ENCODE measurements at places on chromosomes 6 and 20.
A peak's percentile ranks its signal among the peaks of the same experiment; 100 is the strongest.

DNA sequence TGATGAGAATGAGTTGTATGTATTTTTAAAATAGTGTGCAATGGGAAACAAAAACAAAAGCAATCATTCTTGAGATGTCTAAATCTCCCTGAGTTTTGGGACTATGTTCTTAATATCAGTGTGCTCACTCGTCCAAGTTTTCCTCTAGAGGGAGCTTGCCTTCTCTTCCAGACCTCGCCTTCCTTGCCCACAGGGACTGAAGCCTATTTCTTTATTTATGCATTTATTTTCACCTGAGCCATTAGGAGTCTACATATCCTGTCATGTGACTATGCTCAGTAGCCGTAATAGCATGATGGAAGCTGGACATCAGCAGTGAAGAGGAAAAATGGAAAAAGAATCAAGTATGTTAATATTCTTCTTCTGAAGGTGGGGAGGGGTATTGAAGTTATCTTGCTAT, 131.2 kb downstream of the SH3BGRL2 start:
- peak; percentile 4 for DNase-seq

DNA sequence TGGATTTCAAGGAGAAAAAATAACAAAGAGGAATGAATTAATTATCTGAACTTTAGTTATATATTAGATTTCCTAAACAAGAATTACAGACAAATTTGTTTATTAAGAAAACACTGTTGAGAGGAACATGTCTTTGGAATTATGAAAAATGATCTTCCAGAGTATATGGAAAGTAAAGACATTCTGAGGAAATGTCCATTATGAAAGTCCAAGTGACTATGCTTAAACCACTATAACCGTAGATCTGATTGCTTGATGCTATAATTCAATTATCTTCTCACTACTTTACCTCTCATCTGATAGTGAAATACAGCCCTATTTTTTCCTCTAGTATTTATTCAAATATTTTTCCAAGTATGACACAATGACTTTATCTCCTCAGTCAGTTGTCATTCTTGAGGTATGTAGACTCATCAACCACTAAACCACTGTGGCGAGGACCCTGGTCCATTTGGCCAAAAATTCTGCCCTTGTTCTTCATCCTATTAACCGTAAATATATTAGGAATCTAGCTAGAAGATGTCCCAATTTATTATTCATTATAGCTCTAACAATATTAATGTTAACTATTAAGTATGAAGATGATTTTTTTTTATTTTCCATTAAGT, 37.3 kb upstream of the AHI1 start:
- peak; percentile 22 for DNase-seq

GRCh38 chr6:45293306-45293705, 34.8 kb upstream of the RUNX2 start:
- DNase-seq, result no peak

- DNase-seq, result no peak
These were observed 120.4 kb downstream of the TPBG start for GRCh38 chr6:82484001-82484400.

DNA sequence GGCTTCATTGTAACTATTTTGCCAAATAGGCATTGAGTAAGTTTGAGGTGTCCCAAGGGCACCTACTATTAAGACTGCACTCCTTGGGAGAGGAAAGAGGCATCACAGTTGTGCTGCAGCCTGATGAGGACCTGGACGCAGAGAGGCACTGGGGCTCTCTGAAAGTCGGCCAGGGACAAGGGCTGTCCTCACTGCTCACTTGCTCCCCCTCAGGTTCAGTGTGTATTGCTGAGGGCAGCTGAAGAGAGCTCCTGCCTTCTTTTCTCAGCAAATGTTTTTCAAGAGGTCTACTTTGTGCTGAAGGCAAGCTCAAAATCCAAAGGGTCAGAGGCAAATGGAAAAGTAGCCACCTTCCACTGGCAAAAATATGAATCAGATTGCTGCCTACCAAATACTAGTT, 331.8 kb downstream of the RIMS1 start:
- DNase-seq, result peak; percentile 43

- no peak for DNase-seq
These were observed 1.9 kb upstream of the SFT2D1 start for GRCh38 chr6:166344240-166344639.

GRCh38 chr6:159952289-159953005, 16.4 kb upstream of the IGF2R start:
- no peak for DNase-seq

- peak; percentile 61 for DNase-seq
These were observed 208.8 kb upstream of the PLCB4 start for GRCh38 chr20:8860011-8860495.

GRCh38 chr6:121847806-121848522, 412.5 kb downstream of the GJA1 start:
- DNase-seq, result no peak

- DNase-seq, result peak; percentile 67
These were observed 8.1 kb downstream of the NEDD9 start for GRCh38 chr6:11224252-11224965.

DNA sequence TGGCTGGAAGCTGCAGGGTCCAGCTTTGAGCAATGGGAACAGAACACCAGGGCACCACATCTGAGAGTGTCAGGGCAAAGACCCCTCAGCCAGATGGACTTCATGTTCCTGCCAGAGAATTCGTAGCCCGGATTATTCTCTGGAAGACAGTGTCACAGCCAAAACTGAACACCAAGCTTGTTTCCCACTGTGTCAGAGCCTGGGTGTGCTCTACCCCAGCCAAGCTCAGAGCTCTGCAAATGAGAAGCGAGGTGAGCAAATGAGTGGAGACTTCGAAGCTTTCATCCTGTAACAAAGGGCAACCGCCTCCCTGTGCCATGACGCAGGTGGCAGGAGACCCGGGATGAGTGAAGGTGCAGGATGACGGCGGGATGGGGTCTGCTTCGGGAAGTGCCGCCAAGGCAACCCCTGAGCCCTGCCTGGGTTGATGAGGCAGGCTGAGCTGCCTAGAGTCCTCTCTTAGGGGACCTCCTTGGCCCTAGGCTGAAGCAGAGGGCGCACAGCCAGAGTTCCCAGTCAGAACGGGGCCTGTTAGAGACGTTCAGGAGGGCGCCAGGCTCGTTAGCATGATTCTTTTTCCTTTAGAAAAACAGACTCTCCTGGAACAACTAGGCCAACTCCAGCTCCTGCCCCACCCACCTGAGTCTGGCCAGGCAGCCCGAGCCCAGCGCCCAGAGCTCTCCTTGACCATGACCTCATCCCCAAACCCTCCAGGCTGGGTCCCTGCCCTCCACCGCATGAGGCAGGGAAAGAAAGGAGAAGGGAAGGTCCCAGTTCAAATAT, 187.7 kb downstream of the SOD2 start:
- no peak for DNase-seq

DNA sequence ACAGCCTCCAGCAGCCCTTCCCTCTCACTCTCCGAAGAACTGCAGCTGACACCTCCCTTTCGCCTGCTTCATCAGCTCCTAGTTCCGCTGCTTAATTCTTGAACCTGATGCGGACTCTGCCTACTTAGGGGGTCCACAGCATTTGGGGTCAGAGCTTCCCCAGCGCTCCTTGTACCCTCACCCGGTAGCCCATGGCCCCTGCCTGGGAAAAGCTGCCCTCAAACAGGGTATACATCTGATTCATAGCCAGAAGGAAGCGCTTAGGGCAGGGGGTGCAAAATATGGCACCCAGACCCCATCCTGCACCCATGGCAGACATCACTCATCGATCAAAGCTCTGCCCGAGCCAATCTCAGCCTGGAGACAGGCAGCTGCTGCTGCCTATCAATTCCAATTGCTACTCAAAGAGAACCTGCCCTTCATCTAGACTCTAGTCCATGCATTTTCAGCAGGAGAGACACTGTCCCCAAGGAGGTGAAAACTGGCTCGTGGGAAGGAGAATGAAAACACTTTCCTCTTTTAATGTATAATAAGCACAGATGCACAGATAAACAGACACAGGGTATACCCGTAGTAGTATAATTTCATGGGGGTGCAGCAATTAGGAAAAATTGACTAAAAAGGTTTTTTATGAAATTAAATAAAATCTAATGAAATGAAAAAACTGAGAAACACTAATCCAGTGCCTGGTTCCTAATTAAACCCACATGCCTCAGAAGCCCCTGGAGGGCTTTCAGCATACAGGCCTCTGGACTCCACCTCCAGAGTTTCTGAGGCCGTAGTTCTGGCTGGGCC, 194.8 kb downstream of the PREX1 start:
- DNase-seq, result no peak

DNA sequence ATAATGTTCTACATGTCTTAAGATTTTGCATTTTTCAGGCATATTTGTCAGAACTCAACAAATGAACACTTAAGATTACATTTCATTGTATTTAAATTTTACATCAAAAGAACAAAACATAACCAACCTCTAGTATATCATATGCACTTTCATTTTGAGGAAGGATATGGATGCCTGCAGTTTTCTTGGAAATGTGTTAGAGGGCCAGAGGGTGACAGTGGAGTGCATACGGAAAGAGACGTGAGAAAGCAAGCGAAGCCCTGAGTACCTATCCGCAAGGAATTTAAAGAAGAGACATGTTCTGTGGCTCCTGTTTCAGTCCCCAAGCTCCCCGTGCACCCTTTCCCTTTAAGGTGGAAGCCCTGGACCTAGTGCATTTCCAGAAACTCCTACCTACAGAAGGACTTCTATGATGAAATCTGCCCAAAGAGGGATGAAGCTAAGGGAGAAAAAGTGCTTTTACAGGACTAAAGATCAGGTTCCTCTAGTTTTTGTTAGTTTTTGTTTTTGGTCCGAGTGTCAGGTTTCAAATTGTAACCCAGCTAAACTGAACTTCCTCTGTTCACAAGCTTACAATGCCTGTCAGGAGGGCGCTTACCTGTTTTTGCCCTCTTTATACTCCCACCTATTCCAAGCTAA, 38.8 kb downstream of the EZR start:
- no peak for DNase-seq

GRCh38 chr6:137764464-137764863, 102.6 kb upstream of the TNFAIP3 start:
- DNase-seq, result peak; percentile 60

GRCh38 chr20:52497731-52498130, 306.2 kb upstream of the ZFP64 start:
- peak; percentile 50 for DNase-seq

- no peak for DNase-seq
These were observed 443.5 kb downstream of the PREX1 start for GRCh38 chr20:48384147-48384818.

DNA sequence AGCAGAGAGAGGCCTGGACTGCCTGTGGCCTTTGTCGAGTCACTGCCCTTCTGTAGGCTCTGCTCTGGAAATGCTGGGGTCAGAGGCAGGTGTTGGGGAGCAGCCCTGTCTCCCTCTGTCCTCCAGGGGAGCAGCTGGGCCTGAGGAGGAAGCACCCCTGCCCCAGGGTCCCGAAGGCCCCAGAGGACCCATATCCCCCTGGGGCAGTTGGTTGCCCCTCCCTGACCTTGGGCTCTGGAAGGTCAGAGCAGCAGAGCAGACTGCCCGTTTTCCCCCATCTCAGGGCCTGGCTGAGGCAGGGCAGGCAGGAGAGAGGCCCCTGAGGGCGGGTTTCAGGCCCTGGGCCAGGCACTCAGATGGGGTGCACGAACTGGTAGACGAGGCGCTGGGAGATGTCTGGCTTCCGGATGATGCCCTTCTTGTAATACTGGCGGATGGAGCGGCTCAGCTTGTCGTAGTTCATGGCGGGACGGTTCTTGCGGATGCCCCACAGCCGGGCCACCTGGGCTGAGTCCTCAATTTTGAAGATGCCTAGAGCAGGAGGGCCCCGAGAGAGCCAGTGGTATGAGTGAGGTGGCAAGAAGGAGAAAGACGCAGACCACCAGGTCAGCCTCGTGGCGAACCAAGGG, 18.1 kb downstream of the SPDEF start:
- no peak for DNase-seq

- DNase-seq, result no peak
These were observed 9.9 kb upstream of the RPS6KA2 start for GRCh38 chr6:166636934-166637333.

DNA sequence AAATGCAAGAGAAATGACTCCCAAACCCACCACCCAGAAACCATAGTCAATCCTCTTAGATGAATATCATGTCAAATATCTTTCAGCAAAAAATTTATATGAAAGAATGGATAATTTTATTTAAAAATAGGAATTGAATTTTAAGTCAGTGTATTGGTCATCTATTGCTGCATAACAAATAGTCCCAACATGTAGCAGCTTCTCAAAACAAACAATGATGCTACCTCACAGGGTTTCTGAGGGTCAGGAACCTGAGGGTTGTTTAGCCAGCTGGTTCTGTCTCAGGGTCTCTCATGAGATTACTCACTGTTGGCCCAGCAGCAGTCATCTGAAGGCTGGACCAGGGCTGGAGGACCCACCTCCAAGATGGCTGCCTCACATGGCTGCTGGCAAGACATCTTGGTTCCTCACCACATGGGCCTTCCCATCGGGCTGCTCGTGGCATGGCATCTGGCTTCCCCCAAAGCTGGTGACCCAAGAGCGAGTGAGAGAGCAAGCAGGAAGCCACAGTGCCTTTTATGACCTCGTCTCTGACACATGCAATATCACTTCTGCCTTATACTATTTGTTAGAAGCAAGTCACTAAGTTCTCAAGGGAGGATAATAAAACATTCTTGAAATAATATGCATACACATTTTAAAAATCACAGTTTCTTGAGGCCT, 36.3 kb downstream of the BANF2 start:
- no peak for DNase-seq

DNA sequence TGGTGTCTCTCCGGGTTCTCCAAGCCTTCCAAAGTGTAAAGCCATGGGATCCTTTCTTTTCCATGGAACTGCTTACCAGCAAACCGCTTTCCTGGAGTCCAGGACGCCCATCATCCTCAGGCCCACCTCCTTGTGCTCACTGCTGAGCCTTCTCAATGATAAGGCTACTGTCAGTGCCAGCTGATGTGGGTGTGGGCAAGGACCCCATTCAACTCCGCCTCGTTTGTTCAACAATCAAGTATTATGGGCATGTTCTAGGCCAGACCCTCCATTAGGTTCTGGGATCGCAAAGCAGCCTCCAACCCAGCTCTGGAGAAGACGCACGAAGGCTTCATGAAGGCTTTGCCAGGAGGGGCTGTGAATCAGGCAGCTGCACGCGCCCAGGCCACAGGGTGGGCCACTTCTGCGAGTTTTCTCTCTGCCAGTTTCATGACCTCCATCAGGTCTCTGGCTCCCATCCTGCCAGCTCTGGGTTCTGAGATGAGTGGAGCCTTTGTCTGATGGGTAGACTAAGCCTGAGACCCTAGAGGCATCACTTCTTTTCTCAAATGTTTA, 177.1 kb downstream of the MRPL14 start:
- DNase-seq, result no peak

Data from mesenchymal stem cell (in vitro differentiated cells and primary cell).